ENCODE measurements at places on chromosomes 5 and 9.
A peak's percentile ranks its signal among the peaks of the same experiment; 100 is the strongest.

DNA sequence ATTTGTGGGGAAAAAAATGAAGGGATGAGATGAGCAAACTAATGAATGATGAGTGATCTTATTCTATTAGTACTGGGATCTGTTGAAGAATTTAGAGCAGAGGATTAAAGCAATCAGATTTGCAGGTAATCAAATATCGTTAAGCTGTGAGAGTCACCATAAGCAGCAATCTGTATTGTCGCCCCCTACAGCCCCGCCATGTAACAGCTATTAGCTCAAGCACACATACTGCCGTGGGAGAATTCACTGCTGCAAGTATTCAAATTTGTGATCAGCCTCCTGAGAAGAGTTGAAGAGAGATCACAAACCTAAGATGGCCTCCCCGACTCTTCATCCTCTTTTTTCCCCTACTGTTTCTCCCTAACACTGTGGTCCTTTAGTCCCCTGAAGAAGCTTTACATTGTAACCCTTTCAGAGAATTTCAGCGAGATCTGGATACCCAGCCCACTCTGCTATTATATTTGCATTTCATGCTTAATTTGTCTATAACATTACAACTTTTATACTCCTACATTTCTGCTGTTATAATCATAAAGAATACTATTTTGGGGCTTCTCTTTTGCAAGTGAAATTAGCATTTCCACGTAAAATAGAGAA is 28.5 kb upstream of the PHF24 start:
- DNase-seq = peak; percentile 1

DNA sequence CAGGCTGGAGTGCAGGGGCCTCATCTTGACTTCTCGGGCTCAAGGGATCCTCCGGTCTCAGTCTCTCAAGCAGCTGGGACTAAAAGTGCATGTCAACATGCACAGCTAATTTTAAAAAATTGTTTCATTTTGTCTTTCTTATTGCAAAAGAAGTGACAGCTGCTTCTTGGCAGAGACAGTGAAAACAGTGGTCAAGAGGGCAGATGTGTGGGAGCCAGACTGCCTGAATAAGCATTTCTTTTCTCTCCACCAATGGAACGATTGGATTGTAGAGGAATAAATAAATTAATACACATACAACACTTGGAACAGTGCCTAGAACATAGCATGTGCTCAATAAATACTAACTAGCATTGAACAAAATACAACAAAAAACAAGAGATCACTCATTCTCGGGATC is 27.4 kb upstream of the KIF4B start:
- DNase-seq = no peak

DNA sequence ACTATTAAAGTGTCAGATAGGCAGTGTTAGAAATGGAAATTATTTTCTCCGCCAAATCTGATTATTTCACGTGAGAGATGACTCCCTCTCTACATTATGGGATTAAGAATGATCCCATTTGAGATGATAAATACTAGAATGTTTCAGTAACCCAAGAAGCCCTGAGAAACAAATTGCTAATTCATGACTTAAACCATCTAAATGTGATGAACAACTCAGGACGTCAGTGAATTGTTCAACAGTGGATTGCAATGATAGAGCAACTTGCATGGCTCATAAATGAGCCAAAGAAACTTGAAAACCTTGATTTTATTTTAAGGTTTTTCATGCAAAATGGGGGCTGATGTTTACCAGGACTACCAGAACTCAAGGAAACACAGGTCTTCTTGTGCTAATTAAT is 350.5 kb upstream of the WWC1 start:
- DNase-seq = no peak

- DNase-seq = peak; percentile 45
Observed at GRCh38 chr9:121059998-121060636, 10.0 kb upstream of the C5 start.

DNA sequence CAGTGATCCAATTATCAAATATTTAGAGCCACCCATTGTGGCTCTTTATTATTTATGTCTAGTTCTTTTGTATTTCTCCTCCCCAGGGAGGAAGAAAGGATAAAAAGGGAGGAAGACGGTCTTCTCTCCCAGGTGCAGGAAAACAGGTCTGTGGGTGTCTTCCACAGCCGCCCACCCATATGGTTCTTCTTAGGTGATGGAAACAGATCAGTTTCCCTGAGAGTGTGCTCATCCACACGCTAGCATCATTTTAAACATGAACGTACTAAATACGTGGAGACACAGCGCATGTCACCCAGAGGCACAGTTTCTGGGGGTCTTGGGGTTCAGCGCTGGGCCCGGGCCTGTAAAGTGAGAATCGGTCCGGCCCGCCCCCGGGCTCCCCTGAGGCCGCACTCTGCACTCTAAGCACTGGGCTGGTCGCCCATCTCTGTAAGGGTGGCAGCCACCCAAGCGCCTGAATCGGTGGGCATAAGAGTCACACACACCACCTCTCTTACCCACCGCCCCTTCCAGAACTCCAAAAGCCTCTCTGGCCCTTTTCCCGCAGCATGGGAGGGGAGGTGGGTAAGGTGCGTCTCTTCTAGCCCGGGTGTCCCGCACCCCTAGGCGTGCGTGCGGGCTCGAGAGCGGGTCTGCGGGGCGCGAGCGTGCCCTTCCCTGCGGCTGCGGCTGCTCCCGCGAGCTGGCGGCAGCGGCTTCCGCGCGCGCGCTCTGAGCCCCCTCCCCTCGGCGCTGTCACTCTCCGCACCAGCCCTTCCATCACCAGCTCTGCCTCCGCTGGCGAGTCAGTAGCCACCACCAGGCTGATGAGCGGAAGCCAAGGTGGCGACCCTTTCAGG is 1.3 kb downstream of the PTCH1 start:
- DNase-seq = no peak

- no peak for DNase-seq
Observed at GRCh38 chr5:55558484-55558883, 23.7 kb upstream of the PLPP1 start.
